ENCODE measurements at places on chromosomes 1 and 21.

DNA sequence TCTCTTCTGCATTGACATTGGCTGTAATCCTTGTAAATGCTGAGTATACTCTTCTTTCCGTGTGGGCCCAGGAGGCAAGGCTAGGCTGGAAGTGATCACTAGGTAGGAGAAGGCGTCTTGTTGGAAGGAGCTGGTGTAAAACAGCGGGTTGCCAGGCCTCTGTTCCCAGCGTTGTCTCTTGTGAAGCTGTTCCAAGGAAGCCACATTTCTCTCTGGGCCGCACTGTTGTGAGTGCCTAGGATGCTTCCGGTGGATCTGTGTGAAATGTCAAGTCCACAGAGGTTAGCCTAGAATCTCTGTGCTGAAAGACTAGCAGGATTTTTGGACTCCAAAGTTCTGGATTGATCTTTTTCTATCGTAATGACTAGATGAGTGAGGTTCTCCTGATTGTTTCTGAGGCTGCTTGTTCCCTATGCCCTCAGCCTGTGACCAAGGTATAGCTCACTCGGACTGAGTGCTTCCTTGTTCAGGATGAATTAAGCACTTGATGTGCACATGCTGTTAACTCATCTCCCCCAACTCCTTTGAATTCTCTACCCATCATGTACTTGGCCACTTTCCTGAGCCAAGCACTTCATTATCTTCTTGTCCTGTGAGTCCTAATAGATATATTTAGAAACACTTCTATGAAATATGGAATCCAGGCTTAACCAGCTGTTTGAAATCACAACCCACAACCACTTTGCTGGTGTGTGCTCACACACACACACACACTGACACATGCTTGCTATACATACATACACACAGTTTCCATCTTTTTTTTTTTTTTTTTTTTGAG, 63.3 kb downstream of the PBX1 start:
- DNase-seq: no peak

GRCh38 chr1:8866792-8867415, 11.6 kb downstream of the ENO1 start:
- DNase-seq: no peak

DNA sequence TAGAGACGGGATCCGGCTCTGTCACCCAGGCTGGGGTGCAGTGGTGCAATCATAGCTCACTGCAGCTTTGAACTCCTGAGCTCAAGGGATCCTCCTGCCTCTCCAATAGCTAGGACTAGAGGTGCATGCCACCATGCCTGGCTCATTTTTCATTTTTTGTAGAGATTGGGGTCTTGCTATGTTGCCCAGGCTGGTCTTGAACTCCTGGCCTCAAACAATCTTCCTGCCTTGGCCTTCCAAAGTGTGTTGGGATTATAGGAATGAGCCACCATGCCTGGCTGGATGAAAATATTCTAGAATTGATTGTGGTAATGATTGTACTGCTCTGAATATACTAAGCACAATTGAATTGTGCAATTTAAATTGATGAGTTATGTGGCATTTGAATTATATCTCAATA, 21.9 kb downstream of the ZMYM4 start:
- no peak for DNase-seq

- DNase-seq: no peak
Measured at GRCh38 chr1:17741052-17741451, 14.1 kb upstream of the ACTL8 start.

DNA sequence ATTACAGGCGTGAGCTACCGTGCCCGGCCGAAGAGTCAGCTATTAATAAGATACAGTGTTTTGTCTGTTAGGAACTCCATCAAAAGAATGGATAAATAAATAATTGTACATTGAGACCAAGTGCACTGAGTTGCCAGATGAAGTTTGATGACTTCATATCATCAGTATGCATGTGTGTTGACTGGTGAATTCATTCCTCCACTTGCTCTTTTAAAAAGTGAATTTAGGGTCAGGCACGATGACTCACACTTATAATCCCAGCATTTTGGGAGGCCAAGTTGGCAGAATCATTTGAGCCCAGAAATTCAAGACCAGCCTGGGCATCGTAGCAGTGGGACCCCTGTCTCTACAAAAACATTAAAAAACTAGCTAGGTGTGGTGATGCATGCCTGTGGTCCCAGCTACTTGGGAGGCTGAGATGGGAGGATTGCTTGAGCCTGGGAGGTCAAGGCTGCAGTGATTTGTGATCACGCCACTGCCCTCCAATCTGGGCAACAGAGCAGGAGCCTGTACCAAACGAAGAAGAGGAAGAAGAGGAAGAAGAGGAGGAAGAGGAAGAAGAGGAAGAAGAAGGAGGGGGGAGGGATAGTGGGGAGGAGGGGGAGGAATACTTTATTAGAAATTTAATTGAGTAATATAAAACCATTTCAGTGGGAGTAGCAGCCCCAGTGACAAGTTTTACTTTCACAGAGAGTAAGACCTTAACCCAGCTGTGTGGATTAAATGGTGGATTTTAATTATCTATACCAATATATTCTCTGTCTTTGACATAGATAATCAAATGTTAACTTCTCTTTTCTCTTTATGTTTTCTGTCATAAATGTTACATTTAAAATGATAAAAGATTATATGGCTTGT, 74.9 kb downstream of the CCDC18 start:
- no peak for DNase-seq

- DNase-seq: no peak
Measured at GRCh38 chr1:67897270-67897949, 64.1 kb upstream of the GNG12 start.

DNA sequence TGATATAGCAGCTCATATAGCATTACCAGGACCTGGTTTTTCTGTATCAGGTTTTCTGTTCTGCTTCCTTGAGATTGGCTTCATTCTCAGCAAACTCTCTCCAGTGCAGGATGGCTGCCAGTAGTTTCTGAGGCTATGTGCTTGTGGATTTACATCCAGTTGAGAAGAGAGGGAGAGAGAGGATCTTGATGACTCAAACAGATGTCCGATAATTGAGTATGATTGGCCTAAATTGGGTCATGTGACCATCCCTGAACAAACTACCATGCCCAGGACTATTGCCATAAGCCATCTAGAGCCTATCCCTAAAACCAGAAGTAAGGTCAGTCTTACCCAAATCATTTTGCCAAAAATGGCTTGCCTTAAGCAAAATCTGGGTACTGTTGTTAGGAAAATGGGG, 18.1 kb upstream of the PSMA5 start:
- no peak for DNase-seq

GRCh38 chr1:208791456-208791855, 547.3 kb upstream of the PLXNA2 start:
- DNase-seq: no peak

DNA sequence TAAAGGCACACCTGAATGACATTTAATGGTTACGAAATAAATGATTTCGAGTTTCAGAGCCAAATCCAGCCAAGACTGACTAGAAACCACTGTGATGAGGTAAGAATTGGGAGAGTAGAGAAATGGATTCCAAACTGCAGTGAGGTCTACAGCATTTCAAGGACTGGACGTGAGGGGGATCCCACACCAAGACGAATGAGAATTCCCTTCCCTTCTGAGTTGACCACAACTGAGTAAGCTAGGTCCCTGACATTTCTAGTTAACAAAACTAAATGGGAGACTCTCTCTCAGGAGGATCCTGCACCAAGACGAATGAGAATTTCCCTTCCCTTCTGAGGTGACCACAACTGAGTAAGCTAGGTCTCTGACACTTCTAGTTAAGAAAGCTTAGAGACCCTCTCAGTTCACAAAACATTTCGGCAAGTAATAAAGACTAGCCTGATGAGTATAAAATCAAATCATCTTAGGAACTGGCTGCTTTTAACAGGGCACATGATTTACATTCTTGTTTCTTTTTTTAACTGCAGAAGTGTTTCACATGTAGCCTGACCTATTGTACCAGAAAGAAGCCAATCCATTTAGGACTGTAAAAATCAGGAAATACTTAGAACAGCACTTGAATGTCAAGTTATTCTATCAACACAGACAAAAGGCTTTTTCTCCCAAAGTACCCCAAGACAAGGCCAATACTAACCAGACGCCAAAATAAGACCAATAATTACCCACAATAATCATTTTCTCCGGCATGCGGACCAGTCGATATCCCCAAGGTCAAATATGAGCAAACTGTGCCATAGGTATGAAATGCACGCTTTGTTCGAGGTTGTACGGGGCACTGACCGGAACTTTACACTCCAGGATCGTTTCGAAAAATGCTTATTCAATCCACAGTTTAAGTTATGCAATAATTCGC, 1.4 kb upstream of the SPATA1 start:
- DNase-seq: no peak

DNA sequence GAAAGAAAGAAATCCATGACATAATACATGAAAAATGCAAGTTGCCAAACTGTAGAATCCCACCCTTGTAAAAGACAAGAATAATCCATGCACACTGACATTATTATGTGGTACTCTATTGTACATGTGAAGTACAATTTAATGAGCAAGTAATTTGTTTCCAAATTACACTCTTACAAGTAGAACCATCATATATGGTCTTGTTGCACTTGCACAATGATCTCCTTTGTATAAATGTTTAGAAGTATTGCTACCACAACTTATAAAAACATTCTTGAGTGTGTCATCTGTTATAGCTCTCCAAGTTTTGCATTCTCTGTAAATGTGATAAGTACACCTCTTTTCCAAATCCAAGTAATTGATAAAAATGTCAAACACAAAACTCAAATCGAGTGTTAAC, 29.1 kb upstream of the ZNF281 start:
- no peak for DNase-seq

GRCh38 chr1:111465754-111466153, 8.0 kb upstream of the C1orf162 start:
- DNase-seq: no peak

GRCh38 chr1:56590520-56591011, 11.2 kb upstream of the PLPP3 start:
- no peak for DNase-seq

DNA sequence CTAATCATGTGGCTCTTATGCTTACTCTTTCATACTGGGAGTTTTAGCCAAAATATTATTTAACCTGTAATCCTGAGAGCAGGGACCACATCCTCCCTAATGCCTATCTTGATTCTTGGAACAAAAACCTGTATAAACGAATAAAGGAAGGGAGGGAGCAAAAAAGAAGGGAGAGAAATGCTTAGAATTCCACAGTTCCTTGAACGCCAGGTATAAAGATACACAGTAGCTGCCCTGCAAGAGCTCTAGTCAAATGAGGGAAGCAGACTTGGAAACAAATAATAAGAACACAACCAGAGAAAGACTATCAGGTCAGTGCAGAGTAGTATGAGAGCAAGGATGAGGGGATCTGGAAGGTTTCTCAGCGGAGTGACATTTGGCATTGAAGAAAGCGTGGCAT, 116.3 kb downstream of the SLC30A10 start:
- no peak for DNase-seq

- no peak for DNase-seq
Measured at GRCh38 chr1:46761740-46762139, 37.1 kb upstream of the CYP4B1 start.

DNA sequence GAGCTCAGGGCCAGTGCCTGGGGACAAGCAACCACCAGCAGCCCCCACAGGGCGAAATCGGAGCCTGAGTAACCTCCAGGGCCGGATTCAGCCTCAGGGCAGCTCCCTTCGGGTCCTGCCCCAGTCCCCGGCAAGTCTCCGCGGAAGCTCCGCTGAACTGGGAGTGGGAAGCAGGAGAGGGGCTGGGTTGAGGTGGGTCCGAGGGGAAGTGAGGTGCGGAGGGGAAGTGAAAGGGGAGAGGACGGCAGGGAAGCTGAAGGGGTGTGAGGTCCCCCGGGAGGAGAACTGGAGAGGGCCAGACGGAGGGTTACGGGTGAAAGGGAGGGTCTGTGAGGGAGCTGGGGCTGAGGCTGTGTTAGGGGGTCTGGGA, 560 bp downstream of the PADI2 start:
- no peak for DNase-seq

GRCh38 chr1:221074332-221074731, 195.1 kb downstream of the HLX start:
- no peak for DNase-seq

GRCh38 chr1:95974586-95974985, 740.6 kb downstream of the RWDD3 start:
- DNase-seq: no peak

GRCh38 chr1:47971385-47972160, 25.6 kb downstream of the TRABD2B start:
- DNase-seq: no peak

DNA sequence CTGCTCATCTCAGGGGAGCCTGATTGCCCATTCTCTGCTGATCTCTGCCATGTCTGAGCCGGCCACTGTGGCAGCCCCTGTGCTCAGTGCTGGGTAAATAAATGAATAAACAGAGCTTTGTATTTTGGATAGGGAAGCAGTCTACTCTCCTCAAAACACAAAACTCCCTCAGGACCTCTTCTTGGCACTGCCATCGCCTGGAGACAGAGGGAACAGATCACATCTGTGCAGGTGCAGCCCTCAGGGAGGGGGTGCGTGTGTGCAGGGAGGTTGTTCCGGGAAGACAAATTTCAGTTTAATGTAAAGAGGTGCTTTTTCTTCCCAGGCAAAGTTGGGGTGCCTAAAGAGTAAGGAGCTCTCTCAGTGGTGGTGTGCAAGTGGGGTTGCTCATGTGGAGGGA, 7.7 kb upstream of the FAM167B start:
- no peak for DNase-seq

- DNase-seq: no peak
Measured at GRCh38 chr1:241770115-241770514, 77.9 kb upstream of the EXO1 start.

DNA sequence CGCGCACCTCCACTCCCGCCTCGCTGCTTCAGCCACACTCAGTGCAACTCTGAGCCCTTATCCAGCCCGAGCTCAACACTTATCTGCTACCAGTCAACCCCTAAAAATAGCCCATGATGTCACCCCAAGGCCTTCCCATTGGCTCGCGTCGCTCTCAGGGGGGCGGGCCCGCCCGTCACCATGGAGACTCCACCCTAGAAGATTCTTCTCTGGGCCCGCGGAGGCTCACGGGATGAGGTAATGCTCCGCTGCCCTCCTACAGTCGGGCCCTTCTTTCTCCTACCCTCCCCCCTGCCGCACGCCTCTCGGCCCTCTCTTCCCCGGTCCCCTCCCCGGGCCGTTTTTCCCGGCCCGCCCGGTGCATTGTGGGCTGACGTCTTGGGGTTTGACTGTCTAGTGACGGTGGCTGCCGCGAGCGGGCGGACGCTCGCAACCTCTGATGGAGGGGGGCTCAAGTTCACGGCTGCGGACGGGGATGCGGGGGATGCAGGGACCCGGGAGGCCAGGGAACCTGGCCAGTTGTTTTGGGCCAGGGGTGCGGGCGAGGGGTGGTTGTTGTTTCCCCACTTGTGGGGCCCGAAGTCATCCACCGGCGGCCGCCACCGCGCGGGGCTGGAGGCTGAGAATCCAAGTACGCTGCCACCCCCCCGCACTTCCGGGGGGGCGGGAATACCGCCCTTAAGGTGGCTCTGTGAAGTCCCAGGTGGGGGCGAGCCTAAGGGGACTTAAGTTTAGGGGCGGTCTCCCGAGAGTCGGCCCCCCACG, at the start of gene JUN:
JUN (minus strand) TSS at position 55 of the 765 bp plus-strand sequence. CDS start 977 bp downstream, outside the sequence.
- peak; percentile 99 for DNase-seq
